Hair follicle dermal papilla cell (primary cell): ENCODE measurements at places on chromosomes 2 and 18. TPM values are rescaled to one million over a fixed set of nuclear protein-coding genes. Genes with fewer than 3 reads are reported as not detected.

Gene PROM2
- 0.36 and 0.97 TPM in 2 replicates for total RNA-seq

Gene LMAN2L
- 15.4 and 19.5 TPM in 2 replicates for total RNA-seq

Gene ZSWIM2
- total RNA-seq: 0.36 and 0.81 TPM in 2 replicates

Gene REG1B
- not detected in 2 replicates for total RNA-seq

Gene RBM44
- 0.36 and 0.49 TPM in 2 replicates for total RNA-seq

Gene VSNL1
- total RNA-seq: 0.16 TPM in 1 of 2 replicates, not detected in the other

Gene LRRC30
- not detected in 2 replicates for total RNA-seq

Gene SERPINB13
- total RNA-seq: not detected in 2 replicates

Gene CDH19
- total RNA-seq: under 0.01 TPM in 1 of 2 replicates, not detected in the other

Gene CXCR1
- not detected in 2 replicates for total RNA-seq

Gene UGT1A4
- not detected in 2 replicates for total RNA-seq

Gene DGKD
- 10.1 and 11.0 TPM in 2 replicates for total RNA-seq

Gene LDAH
- 22.1 and 23.0 TPM in 2 replicates for total RNA-seq

Gene POTEC
- under 0.01 TPM in 1 of 2 replicates, not detected in the other for total RNA-seq

Gene ANKRD62
- total RNA-seq: not detected in 2 replicates

Gene REEP1
- total RNA-seq: not detected in 2 replicates

Gene LDLRAD4
- 0.12 and 0.65 TPM in 2 replicates for total RNA-seq

Gene SIX3
- not detected in 2 replicates for total RNA-seq

Gene AGAP1
- total RNA-seq: 15.5 and 18.5 TPM in 2 replicates

Gene SPIRE1
- 33.0 and 35.9 TPM in 2 replicates for total RNA-seq

Gene IHH
- total RNA-seq: 0.12 TPM in 1 of 2 replicates, not detected in the other

Gene CHRNG
- not detected in 2 replicates for total RNA-seq

Gene EFEMP1
- total RNA-seq: 104 and 364 TPM in 2 replicates

Gene XDH
- total RNA-seq: 0.97 and 1.1 TPM in 2 replicates

Gene EDAR
- not detected in 2 replicates for total RNA-seq

Gene FMNL2
- total RNA-seq: 30.1 and 36.0 TPM in 2 replicates
